Epithelial cell of esophagus (primary cell): ENCODE measurements at places on chromosomes 1 and 21.

- no peak for DNase-seq
Measured at GRCh38 chr1:20978413-20978812, 191.3 kb upstream of the HP1BP3 start.

DNA sequence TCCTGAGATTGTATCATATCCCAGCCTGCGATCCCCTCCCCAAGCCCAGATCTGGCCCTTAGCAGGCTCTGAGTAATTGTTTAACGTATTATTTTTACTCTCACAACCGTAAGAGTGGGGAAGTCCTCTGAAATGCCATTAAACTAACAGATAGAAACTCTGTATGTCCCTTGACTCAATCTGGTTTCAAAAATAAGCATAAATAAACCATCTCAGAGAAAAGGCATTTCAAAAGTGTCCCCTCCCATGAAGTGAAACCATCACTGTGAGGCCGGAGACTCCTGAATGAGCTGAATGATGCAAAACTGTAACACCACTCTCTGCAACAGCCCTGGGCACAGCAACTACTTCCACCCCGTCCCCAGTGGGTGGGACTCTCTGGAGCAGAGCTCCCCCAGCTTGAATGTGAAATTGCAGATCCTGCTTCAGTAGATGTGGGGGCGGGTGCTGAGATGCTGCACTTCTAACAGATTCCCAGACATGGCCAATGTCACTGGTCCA is 104.1 kb downstream of the SYF2 start:
- DNase-seq = no peak

GRCh38 chr1:17059391-17060305 is 5.8 kb upstream of the SDHB start:
- peak; percentile 85 for DNase-seq

DNA sequence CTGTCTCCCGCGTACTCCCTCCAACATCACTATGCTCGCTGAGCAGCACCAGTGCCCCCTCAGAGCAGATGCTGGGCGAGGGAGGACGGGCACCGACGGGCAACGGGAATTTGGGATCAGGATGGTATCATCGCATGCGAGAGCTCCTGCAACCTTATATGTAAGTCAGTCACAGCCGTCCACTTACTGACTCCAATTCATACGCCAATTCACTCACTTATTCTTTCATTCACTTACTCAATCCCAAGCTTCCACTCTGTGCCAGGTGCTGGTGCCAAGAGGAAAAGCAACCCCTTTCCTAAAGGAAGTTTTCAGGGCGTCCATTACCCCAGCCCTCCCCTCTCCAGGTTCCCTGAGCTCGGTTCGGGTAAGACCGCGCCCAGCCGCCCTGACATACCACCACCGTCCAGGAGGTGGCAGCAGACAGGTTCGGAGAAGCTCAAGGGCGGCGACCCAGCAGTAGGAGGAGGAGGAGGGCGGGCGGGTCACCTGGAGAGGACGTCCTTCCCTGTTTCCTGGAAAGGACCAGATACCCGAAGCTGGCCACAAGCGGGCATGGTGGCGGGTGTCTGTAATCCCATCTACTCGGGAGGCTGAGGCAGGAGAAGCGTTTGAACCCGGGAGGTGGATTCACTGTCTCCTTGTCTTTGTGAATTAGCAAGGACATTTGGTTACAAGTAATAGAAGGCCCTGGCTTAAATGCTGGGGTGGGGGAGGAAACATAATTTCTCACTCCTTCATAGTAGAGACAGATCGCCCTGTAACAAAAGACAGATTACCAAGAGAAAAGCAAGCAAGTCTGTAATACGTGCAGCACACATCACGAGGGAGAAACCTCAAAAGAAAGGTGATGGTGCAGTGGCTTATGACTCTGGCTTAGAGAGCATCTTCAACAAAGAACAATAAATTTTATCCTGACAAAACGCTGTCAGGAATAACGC is 7.6 kb upstream of the IL22RA1 start:
- peak; percentile 94 for DNase-seq

DNA sequence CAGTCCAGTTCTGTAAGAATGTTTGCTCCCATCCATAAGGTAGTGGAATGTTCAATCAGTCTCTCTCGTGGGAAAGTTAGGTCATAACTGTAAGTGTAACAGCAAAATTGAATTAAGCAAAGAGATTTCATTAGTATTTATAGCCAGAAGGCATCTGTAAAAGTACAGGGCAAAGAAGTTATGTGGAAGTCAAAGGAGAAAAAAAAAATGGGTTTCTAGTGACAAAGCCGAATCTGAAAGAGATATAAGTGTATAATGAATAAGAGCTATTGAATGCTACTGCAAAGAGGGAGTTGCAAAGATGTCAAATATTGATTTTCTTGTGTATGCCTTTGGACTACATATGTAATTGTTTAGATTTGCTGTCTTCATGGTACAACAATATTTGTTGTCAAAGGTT is 47.4 kb upstream of the FOXD3 start:
- DNase-seq = no peak

DNA sequence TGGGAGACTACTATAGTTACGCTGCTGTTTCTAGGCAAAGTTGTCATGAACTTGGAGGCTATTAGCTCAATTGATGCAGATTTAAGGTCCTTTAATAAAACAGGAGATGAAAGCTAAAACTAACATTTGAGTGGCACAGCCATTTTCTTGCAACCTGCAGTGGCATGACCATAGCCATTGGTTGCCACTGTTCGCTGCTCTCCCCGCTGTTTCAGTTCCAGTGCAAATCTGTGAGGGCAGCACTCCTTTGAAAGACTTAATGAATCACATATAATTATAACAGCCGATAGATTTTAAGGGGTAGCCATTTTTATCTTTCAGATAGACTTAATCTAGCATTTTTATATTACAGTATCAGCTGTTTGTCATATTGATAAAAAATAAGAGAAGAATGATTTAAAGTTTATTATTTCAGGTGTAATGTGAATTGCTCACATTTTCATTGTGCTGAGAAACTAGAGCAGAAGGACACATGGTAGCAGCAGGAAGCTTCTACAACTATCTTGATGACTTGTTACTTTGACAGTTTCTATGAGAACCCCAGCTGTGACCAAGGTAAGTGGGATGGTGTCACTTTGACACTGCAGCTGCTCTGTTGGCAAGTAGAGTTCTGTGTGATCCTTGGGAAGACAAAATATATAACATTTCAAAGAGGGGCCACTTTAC is 203.7 kb downstream of the PLA2G4A start:
- DNase-seq = no peak

DNA sequence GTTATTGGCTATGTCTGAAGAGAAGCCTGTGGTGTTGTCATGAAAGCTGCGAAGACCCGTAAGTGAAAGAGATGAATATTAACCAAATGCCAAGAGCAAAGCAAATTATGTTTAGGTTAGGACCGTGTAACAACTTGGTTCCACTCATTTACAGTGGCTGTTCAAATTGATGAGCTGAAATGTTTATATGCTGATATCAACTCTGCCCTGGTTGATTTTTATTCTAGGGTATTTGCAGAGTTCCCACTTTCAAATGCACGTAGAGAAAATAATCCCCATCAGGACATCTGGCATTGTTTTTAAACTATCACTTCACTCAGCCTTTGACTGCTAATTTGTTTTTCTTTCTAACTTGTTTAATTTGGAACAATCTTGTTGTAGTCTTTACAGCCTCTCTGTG is 581.6 kb upstream of the ADAMTS5 start:
- no peak for DNase-seq

GRCh38 chr1:83910461-83910860 is 88.5 kb downstream of the TTLL7 start:
- DNase-seq = peak; percentile 50

GRCh38 chr1:188514917-188515316 is 1686.2 kb downstream of the PLA2G4A start:
- no peak for DNase-seq

GRCh38 chr1:198495631-198496030 is 44.8 kb downstream of the ATP6V1G3 start:
- DNase-seq = no peak

- DNase-seq = no peak
Measured at GRCh38 chr1:40302475-40302874, 14.6 kb downstream of the COL9A2 start.

GRCh38 chr1:96538111-96538641 is 183.4 kb upstream of the PTBP2 start:
- no peak for DNase-seq

GRCh38 chr1:117568999-117569398 is 36.8 kb upstream of the TENT5C start:
- no peak for DNase-seq

- DNase-seq = no peak
Measured at GRCh38 chr1:214514032-214514818, 37.2 kb downstream of the PTPN14 start.

DNA sequence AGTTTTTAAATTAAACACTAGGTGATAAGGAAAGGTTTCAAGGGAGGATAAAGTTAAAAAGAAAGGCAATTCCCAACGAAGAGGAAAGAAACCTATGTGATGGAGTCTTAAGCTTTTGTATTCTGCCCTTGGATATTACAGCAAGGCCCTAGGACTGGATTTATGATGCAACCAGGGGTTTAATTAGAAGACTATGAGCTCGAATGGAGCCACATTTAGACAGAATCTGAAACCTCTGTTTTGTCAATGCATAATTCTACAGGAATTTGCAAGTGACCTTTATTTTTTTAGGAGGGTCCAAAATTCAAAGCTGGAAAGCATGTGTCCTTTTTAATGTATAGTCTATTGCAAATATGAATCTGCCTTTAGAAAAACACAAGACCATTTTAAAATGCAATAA is 37.9 kb downstream of the TGFB2 start:
- no peak for DNase-seq

DNA sequence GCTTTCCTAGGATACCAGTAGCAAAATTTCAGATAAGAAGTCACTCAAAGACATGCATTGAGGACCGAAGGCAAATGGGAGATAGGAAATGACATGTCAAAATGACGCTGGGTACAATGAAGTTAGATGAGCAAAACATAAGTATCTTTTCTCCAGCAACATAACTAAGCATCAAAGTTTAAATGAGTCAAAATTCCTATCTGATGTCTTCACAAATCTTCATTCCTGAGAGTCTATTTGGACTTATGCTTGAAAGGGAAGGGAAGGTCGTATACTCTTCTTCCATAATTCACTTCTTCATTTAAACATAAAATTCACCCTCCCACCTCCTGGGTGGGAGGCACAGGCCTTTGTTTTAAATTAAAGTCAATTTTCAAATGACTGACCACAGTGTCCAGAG is 4.1 kb upstream of the TMEM81 start:
- no peak for DNase-seq

DNA sequence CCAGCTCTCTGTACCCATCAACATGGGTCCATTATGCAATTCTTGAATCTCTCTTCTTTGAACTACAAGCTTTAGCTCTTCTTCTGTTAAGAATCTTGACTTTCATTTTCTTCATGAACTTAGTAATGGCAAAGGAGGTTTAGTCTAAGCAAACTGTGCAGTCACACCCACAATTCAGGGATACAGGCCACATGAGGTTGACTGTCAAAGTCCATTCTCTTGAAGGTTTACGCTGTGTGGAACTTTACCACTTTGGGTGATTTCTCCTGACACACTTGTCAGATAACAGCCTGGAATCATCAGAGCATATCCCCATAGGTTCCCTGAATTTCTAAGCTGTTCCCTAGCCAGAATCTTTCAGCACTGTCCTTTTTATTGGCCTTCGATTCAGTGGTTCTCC is 48.0 kb upstream of the NHLH2 start:
- no peak for DNase-seq

GRCh38 chr1:112713466-112714312 is 1.4 kb downstream of the PPM1J start:
- no peak for DNase-seq

DNA sequence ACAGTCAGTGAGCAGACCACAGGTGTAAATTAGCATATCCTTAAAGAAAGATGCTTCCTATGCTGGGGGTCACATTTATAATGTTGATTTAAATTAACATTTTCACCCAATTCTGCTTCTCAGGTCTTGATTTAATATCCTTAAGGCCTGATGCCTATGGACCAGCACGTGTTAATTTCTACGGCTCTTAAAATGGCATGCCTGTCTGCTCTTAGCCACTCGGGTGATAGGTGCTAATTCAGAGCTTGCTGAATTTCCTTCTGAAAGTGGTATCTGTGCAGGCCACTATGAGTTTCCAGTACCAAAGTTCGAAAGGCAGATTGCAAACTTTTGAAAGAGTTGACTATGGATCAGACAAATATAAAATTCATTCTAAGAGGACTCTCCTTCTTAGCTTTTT is 487.4 kb upstream of the ADGRL2 start:
- no peak for DNase-seq

- no peak for DNase-seq
Measured at GRCh38 chr1:74429580-74429979, 82.8 kb downstream of the LRRC53 start.

DNA sequence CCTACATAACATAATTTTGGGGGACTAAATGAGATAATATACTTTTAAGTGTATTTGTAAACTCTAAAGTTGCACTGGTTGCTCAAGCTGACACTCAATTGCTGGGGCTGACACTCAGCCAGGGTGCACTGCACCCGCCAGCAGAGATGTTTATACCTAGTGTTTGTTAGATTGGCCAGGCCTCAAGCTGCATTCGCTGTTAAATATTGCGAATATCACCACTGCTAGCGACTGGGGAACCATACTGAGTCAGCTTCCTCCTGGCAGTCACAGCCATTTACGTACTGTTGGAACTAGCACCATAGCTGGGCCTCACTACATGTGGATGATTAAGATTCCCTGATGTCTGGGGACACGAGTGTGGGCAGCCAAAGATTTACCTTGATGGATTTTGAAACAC is 12.7 kb upstream of the RWDD3 start:
- DNase-seq = no peak

DNA sequence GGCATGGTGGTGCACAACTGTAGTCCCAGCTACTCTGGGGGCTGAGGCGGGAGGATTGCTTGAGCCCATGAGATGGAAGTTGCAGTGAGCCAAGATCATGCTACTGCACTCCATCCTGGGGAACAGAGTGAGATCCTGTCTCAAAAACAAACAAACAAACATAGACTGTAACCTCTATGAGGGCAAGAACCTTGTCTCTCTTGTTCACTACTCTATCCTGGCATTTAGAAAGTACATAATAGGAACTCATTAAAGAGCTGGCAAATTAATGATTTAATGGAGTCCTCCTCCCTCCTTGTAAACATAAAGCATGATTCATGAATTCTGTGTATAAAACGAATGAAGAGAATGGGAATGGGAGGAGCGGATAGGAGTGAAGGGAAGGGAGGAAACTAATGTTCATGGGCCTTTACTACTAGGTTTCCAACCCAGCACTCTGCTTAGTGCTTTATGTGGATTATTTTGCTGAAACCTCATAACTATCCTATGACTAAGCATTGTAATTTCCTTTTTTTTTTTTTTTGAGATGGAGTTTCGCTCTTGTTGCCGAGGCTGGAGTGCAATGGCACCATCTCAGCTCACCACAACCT is 8.6 kb downstream of the LMOD1 start:
- peak; percentile 61 for DNase-seq

DNA sequence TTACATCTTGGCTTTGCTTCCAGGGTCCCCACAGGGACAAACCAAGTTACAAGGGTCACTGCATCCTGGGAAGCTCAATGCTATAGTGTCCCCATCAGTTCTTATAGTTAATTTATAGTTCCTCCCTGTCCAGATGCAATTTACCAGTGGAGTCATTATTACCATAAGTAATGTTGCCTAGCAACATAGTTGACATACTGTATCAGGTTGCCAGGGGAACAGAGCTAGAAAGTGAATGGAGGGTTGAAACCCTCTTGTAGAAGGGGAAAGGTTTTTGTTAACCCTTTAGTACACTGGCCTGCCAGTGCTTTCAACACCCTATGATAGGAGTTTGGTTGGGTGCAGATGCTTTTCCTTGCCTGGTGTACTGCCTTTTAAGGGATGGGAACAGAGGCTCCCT is 34.3 kb upstream of the TTC4 start:
- DNase-seq = no peak

GRCh38 chr1:173476197-173476664 is 904 bp upstream of the PRDX6 start:
- DNase-seq = no peak

GRCh38 chr1:231418741-231419107 is 3.4 kb downstream of the EGLN1 start:
- peak; percentile 10 for DNase-seq
